ENCODE measurements at places on chromosomes 3 and 15.

GRCh38 chr3:60742606-60743145, 508.6 kb downstream of the FHIT start:
- no peaks in the 10 kb centered on the region for H3K4me1 ChIP-seq
- no peaks in the 10 kb centered on the region for H3K36me3 ChIP-seq
- no peak for DNase-seq

- no peak within 1 kb of the TSS for H3K27ac ChIP-seq
- no peaks in the 10 kb centered on the region for H3K4me1 ChIP-seq
- no peaks in the 10 kb centered on the region for H3K27me3 ChIP-seq
- no peak for DNase-seq
- H3K36me3 ChIP-seq = no peaks in the 10 kb centered on the region
These were observed at the start of gene TMC3 for GRCh38 chr15:81373775-81374395. TMC3 (minus strand) TSS chr15:81374213; CDS start chr15:81374077, 136 bp downstream.

- no peak overlapping the region for H3K27ac ChIP-seq
- DNase-seq = no peak
- H3K27me3 ChIP-seq = no peaks in the 10 kb centered on the region
- H3K36me3 ChIP-seq = peaks cover 79% of the 10 kb centered on the region
These were observed 33.9 kb downstream of the TRPM7 start for GRCh38 chr15:50652671-50653070.

DNA sequence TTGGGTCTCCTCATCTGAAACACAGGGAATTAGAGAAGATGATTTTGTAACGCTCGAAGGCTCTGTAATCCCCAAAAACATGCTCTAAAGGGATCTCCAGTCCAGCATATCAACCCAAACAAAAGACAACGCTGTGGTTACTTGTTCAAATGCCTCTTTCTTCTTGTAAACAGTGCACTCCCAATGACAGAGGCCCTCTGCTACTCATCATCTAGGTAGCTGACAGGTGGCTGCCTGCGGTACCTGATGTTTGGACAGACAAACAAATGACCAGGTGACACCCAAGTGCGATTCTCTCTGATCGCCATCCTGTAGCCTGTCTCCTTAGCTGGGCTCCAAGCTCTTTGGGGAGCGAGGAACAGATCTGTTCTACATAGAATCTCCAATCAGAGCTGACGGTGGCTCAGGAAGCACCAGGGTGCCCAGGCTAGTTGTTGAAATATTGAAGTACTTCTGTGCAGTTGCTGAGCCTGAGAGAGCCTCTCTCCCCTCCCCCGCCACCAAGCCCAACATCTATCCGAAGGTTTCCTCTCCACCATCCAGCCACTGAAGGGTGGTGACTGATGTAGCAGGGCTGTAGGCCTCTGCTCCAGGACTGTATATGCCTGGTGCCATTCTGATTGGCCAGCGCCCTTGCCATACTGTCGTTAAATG, 238.7 kb downstream of the XXYLT1 start:
- no peak for DNase-seq
- no peak overlapping the region for H3K27ac ChIP-seq
- H3K27me3 ChIP-seq = no peaks in the 10 kb centered on the region
- no peaks in the 10 kb centered on the region for H3K4me1 ChIP-seq

DNA sequence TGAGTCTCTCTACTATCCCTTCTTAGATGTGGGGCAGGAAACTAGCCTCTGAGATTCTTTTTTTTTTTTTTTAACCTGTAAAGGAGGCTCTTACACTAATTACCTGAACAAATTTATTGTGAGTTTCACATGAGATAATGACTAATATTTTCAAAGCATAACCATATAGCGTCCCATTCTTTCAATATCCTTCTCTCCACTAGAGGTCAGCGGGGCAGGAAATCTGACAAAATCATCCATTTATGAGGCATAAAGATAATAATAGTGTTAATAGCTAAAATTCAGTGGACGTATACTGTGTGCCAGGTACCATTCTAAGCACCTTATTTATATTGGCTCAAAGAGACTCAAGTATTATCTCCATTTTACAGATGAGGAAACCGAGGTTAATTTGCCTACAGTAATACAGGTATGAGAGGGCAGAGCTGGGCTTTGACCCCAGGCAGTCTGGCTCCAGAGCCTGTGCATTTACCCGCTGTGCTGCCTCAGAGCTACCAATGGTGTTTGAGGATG, 16.3 kb upstream of the SMAD6 start:
- no peaks in the 10 kb centered on the region for H3K4me1 ChIP-seq
- H3K27ac ChIP-seq = no peak overlapping the region
- DNase-seq = no peak
- H3K36me3 ChIP-seq = no peaks in the 10 kb centered on the region
- H3K27me3 ChIP-seq = no peaks in the 10 kb centered on the region
